MCF 10A (cell line): ENCODE measurements at places on chromosomes 1 and 21.

DNA sequence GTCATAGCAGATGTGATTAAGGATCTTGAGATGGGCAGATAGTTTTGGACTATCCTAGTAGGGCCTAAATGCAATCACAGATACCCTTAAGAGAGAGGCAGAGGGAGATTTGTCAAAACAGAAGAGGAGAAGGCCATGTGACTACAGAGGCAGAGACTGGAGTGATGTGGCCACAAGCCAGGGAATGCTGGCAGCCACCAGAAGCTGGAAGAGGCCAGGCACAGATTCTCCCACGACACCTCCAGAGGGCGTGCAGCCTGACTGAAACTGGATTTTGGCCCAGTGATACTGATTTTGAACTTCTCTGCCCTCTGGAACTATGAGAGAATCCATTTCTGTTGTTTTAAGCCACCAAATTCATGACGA, 52.1 kb upstream of the EPS8L3 start:
- no peak for DNase-seq

DNA sequence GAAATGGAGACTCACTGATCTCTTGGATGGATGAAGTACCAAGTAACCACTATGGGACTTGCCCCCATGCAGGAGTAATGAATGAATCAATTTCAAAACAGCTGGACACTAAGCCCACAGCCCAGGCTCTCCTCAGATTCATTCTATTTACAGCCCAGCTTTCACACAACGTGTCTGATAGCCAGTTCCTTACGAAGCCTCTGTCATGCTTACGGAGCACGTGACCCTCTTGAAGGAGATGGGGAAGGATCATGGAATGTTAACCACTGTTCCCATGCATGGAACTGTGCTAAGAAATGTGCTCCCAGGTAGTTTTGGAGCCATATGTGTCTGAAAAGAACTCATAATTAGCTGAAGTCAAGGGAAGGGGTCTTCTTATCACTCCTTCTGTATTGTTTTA, 124.1 kb downstream of the KIF26B start:
- DNase-seq, result no peak

GRCh38 chr1:239893127-239893731, 198.5 kb upstream of the FMN2 start:
- DNase-seq, result peak; percentile 81

DNA sequence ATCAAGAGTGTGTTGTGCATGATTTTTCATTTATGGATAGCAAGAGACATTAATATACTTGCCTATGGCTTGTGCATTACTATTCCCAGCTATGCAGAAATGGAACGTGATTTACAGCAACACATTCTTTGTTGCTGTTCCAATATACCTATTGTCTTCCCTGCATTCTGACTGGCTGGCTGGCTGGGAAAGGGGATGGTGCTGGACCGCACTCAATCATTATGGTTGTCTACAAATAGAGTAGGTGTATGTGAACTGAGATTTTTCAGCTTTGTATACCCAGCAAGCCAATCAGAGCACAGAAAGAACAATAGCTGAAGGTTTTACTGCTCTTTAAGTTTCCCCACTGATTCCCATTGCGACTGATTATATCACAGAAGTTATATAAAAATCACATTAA, 167.5 kb downstream of the ATG4C start:
- no peak for DNase-seq

- DNase-seq, result no peak
Observed at GRCh38 chr21:36532769-36533467, 53.0 kb upstream of the CLDN14 start.

DNA sequence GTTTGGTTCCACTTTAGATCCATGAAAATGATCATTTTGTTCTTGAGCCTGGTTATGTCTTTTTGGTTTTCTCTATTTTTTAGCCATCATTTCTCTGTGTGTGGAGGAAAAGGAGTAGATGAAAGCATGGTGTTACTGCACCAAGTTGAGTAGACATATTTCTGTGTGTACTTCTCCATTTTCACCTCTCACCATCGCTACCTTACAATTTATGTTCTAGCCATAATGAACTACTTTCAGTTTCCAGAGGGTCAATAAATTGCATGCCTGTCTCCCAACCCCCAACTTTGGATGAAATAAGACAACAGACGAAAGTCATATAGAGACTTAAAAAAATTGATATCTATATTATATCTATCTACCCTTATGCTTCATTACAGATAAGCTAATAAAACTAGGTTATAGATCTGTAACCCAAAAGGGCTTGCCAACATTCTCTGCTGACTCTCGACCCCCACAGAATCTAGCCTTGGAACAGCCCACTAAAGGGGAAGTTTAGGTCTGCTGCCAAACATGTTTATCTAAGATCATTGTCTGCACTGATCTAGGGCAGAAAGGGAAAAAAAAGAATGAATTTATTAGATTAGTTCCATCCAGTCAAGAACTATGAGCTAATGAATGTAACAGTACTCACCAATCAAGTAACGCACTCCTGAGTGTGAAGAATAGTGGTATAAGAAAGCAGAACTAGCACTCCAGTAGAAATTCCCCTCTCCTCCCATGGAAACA, 7.5 kb upstream of the MAN1A2 start:
- no peak for DNase-seq

- DNase-seq, result no peak
Observed at GRCh38 chr1:212351588-212352362, 62.9 kb downstream of the PACC1 start.
